Iris pigment epithelial cell (primary cell): ENCODE measurements at places on chromosomes 7 and 10.

GRCh38 chr7:15113752-15114151 lies 211.2 kb upstream of the DGKB start:
- peak; percentile 72 for DNase-seq

DNA sequence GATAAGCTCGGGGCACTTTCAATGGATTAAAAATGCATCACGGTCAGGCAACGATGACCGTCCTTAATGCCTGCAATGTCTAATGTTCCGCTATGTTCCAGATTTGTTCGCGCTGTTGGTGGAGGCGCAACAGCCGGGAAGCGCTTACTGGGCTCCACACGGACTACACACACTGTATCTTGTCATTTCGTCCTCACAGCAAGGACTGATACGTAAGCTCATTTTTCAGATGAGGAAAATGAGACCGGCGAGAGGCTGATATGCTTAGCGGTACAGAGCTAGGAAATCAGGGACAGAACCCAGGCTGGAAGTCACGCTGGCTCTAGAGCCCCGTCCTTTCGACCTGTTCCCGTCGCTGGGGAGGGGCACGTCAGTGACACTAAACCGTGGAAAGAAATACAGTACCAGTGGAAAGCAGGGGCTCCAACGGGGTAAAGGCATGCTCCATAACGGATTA lies 670 bp downstream of the TPK1 start:
- DNase-seq = peak; percentile 68

- no peak for DNase-seq
These were observed 204.2 kb downstream of the DYNC1I1 start for GRCh38 chr7:95976369-95977060.

- no peak for DNase-seq
These were observed 110.4 kb downstream of the COL28A1 start for GRCh38 chr7:7425321-7425720.

DNA sequence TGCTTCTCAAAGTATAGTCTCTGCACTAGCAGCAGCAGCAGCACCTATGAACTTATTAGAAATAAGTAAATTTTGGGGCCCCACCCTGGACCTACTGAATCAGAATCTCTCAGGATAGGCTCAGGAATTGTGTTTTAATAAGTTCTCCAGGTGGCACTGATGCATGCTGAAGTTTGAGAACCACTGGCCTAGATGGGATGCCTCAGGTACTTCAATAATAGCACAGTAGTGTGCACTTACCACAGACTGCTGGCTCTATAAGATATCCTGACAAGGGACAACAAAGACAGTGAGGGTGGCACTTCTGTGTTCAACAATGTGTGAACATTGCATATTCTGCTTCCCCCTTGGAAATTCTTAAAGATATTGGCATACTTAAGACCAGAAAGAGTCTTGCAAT lies 64.7 kb upstream of the HABP2 start:
- no peak for DNase-seq

GRCh38 chr10:13759168-13759567 lies 172.4 kb downstream of the PRPF18 start:
- no peak for DNase-seq

DNA sequence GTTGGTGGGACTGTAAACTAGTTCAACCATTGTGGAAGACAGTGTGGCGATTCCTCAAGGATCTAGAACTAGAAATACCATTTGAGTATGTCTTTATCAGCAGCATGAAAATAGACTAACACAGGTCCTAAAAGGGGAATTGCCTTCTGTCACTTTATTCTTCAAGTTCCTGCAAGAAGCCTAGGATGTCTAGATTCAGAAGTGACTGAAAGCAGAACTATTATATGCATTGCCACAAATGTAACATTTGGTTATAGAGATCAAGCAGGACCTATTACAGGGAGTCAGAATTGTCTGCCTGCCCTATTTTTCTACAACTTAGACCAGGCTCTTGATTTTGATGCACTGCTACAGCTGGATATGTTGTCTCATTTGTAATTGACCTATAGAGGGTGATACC lies 364.7 kb downstream of the SORCS1 start:
- no peak for DNase-seq

- DNase-seq = no peak
These were observed 287.1 kb downstream of the SFMBT2 start for GRCh38 chr10:7123774-7124173.

GRCh38 chr7:84624527-84624926 lies 429.9 kb upstream of the SEMA3A start:
- no peak for DNase-seq

DNA sequence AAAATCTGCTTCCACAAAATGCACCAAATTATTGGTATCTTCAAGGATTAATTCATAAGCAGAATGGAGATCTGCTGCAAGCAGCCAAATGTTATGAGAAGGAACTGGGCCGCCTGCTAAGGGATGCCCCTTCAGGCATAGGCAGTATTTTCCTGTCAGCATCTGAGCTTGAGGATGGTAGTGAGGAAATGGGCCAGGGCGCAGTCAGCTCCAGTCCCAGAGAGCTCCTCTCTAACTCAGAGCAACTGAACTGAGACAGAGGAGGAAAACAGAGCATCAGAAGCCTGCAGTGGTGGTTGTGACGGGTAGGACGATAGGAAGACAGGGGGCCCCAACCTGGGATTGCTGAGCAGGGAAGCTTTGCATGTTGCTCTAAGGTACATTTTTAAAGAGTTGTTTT lies 12.1 kb downstream of the IFIT3 start:
- DNase-seq = no peak

DNA sequence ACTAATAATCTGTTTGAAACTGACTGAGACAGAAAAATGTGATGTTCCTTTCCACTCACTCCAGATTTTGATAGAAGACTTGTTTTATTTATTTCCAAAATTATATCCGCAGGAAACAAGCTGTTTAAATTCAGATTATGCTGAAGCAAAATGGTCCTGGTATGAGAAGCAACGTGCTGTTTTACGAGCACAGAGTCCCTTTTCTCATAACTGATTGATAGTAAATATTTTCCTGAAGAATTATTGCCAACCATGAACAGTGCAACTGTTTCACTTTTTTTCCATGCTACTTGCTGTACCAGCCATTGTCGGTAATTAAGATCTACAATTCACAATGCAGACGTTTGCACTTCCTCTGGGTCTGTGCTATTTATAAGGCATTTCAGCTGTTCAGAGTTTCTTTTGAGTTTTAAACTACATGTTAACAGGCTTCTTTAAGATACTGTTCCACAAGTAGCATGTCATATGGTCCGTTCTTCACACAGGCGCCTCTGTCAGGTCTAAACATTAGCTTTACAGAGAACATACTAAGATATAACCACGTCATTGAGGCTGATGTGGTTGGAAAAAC lies 103.8 kb downstream of the POLL start:
- no peak for DNase-seq
